Neural crest cell (in vitro differentiated cells): ENCODE measurements at places on chromosomes 6 and 20.

- DNase-seq: peak; percentile 35
Observed at GRCh38 chr6:151675746-151676459, 131.6 kb upstream of the ESR1 start.

DNA sequence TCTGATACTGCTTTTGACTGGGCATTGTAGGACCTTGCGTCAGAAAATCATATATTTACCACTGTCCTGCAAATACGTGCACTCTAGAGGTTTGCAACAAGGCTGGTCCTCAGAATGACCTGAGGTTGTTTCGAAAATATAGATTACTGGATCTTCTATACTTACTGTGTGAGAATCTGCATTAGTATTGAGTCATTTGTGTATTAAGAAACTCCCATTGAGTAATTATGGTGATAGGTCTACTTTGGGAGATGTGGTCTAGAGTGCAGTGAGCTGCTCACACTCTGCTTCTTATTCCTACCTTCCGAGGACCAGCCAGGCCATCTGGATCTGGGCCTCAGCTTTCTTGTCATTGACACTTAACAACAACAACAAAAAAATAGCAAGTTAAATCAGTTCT is 9.6 kb downstream of the KLHL32 start:
- DNase-seq: no peak

DNA sequence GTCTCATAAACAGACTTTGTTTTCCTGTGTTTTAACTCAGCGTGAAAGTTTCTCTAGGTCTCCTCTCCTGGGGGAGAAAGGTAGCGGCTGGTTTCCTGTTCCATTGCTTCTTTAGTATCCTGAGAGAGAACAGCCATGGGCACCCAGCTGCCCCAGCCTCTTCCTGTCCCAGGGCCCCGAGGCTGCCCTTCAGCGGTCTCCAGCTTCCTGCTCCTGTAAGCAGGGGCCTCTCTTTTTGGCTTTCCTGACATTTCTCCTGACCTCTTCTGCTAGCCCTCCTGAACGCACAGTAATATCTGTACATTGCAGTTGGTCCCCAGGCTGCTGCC is 2.4 kb upstream of the SSTR4 start:
- no peak for DNase-seq

DNA sequence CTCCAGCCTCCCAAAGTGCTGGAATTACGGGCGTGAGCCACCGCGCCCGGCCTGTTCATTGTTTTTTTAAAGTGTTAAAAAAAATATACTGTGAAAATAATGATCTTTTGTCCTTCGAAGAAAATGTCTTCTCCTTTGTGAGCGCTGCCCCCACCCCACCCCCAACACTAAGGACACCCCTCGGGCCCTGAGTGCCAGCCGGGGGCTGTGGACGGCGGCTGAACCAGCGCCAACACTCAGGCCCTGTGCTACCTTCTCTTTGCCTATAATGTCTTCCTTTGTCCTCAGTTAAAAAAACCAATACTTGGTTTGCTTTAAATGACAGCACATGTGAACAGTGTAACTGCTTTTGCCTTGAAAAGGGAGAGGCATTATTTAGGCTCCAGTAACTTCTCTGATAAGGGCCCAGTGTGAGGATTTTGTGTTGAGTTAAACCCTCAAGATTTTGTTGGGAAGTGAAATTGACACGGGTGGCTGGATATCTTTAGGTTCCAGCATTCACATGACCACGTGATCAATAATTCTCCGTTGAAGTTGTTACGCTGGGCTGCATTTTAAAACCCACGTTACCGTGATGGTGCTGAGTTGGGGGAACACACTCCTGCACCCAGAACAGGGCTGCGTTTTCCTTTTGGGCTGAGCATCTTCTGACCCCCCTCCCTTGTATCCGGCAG is 9.5 kb upstream of the ADRM1 start:
- no peak for DNase-seq

GRCh38 chr20:24745617-24746350 is 203.3 kb upstream of the CST7 start:
- no peak for DNase-seq

DNA sequence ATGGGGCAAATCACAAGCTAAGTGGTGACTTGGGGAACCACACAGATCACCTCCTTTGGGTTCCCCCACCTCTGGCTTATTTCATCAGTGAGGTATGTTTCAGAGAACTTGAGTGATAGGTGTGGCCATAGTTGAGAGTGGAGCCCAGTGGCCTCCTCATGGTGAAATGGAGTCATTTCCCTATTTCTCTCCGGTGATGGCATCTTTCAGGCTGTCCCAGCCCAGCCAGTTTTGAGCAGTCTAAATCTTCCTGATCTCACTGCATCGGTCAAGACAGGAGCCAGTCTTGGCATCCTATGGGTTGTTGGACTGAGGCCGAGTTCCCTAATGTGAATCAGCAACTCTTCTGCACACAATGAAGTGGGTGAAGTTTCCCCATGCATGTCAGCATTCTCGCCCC is 132.4 kb downstream of the EYA2 start:
- DNase-seq: no peak

- DNase-seq: no peak
Observed at GRCh38 chr6:168167431-168168315, 88.7 kb upstream of the FRMD1 start.

- no peak for DNase-seq
Observed at GRCh38 chr6:136254851-136255466, 4.8 kb upstream of the MTFR2 start.

DNA sequence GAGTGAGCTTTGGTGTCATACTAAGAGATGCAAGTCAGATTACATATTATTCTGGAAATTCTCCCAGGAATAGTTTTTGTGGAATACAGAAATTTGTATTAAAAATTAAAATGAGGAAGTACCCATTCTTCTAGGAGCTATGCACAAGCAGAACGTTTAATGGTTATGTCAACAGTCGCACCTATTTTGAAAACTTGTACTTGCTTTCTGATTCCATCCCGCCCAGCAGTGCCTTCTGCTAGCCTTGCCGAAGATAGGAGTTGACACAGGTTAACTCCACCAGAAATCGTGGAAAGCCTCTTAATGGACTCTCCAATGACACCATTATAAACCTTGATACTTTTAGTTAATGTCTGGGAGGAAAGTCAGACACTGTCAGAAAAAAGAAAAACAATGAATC is 6.7 kb downstream of the PBOV1 start:
- no peak for DNase-seq

GRCh38 chr6:24855395-24856245 is 56.9 kb upstream of the ARMH2 start:
- DNase-seq: peak; percentile 55

DNA sequence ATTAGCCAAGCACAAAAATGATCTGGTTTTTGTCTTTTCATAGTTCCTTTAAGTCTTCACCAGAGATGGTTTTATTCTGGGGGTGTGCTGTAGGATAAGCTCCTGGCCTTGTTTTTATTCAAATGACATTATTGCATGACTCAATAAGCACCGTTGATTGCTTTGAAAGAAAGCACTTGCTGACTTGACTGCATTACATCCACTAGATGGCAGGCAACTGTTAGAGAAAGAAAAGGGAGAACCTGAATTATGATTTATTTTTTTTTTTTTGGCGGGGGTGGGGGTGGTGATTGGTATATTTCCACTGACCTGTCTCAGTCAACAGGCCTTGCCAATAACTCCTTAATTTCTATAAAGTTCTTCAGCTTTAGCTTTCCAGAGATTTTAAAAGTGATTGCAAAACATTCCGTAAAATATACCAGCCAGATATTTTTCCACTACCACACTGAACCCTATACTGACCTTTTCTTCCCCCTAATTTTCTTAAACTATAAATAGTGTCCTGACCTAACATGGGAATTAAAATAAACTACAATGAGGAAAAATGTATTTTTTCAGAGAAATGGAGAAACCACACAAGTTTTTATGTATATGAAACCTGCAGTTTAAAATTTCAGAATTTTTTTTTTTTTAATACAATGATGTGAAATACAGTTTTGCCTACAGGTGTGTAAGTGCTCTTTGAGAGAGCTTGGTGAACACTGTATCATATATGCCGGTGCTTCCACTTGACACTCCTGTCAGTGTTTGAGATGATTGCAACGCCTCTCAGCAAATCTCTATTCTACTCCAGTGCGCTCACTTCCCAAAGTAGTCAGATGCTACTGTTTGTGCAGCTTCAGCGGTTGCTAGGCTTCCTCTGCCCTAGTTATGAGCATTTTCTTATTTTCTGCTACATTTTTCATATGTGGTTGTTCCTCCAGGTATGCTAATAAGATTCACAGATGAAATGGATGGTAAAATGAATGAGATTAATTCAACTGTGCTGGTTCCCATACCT is 274.3 kb downstream of the CD109 start:
- DNase-seq: no peak

GRCh38 chr6:145372671-145373151 is 362.6 kb downstream of the EPM2A start:
- DNase-seq: no peak

DNA sequence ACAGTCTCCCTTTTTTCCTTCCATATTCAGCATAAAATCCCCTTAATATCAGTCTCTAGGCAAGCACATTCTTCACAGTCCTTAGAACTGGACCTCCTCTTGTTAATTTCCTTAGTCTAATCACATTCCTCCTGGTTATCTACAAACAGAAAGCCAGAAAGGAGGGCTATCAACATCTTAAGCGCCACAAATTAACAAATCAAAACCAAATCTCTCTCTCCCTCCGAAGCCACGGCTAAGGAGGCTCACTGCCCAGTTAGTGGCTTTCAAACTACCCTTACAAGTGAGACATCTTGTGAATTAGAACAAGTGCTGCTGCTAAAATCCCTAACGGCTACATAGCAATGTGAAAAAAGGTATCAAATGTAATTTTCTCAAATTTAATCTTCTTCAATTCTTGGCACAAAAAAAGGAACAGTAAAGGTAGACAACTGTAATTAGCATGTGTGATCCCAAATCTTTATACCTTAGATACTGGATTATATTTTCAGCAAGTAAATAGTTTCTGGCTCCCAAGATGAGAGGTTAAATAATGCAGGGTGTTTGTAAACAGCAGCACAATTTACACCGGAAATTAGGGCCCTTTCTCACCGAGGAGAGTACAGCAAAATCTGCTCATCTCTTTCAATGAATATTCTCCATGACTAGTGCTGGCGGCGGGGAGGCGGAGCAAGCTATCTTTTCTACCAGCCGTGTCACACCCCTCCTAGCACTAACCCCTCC is 1.4 kb upstream of the TRIM39 start:
- DNase-seq: peak; percentile 13

DNA sequence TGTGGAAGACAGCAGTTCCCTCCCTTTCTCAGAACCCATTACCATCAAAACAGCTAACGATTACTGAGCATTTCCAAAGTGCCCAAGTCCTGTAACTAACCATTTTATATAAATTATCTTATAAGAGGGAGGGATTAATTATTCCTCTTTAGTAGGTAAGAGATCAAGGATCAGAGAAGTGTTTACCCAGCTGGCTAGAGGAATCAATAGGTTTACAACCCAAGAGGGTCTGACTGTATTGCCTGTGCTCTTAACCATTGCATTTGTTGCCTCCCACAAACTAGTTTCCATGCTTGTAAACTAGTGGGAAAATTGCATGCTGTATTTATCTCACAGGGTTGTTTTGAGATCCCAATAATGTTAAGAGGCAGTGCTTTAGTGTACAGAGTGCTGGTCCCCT is 3.7 kb upstream of the DBNDD2 start:
- no peak for DNase-seq

DNA sequence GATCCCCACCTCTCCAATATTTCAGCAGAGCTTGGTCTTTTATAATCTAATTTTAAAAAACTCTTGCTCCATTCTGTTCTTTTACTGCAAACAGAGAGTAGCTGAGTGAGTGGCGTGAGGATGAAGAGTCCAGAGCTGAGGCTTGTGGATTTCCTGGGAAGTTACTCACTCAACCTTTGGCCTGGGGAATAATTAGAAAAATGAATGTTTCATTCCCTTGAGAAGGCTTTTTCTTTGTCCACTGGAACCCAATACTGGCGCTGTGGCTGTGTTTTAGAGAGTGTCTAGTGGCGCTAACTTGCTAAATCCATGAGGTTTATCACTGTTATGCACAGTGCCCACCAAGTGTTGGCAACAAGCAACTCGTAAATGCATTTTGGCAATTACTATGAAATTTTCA is 251.5 kb downstream of the HIVEP2 start:
- no peak for DNase-seq

GRCh38 chr6:89281779-89282246 is 33.3 kb downstream of the GABRR2 start:
- DNase-seq: peak; percentile 25

- no peak for DNase-seq
Observed at GRCh38 chr6:170087941-170088581, 202.8 kb downstream of the DLL1 start.

DNA sequence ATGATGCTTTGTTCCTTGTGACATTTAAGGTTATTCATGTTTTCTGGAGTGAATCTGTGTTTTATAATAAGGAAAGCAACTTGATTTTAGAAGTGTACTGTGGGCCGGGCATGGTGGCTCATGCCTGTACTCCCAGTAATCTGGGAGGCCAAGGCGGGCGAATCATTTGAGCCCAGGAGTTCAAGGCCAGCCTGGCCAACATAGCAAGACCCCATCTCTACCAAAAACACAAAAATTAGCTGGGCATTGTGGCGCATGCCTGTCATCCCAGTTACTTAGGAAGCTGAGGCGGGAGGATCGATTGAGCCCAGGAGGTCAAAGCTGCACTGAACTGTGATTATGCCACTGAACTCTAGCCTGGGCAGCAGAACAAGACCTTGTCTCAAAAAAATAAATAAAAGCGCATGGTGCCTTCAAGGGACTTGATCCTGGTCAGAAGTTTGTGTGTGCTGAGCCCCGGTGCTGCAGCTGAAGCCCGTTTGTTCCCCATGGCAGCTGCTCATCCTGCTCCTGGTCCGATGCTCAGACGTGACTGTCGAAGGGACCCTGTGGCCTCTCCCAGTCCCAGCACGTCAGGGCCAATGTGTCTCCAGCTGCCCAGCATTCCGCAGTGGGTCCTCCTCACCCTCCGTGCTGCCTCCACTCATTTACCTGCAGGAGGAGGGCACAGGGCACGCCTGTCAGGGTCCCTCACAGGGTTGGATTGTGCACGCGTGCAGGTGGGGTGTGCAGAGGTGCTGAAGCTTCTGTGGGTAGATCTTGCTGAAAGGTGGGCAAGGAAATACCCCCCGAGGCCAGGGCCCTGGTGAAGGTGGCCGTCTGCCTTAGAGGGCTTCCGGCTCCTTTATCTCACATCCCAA is 18.3 kb downstream of the ENTPD6 start:
- no peak for DNase-seq

DNA sequence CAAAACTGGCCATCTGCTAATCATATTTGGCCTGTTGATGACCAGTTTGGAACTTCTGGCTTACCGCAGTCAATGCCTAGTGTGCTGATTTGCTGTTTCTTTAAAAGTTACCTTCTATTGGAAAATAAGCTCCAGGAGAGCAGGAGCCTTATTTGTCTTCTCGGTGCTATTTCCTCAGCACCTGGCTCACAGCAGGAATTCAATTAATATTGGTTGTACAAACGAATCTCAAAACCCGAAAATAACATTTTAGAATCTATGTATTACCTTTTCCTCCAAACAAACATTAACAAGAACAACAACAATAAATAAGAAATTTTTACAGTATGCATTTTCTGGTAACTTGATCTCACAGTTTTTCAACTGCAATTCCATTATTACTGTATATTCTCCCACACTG is 1080.7 kb upstream of the MAP3K7 start:
- DNase-seq: no peak

GRCh38 chr6:117550078-117550600 is 52.2 kb downstream of the GOPC start:
- DNase-seq: no peak
